ENCODE measurements at places on chromosomes 16 and 17.

DNA sequence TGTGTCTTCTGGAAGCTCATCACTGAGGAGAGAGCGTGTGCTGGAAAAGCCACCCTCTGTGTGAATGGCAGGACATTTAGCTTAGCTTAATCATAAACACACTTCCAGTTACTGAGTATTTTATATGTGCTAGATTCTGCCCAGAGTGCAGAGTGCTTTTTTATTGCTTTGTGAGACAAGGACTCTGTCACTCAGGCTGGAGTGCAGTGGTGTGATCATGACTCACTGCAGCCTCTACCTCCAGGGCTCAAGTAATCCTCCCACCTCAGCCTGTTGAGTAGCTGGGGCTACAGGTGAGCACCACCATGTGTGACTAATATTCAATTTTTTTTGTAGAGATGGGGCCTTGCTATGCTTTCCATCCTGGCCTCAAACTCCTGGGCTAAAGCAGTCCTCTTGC is 61.4 kb upstream of the IRX3 start:
- DNase-seq = no peak

DNA sequence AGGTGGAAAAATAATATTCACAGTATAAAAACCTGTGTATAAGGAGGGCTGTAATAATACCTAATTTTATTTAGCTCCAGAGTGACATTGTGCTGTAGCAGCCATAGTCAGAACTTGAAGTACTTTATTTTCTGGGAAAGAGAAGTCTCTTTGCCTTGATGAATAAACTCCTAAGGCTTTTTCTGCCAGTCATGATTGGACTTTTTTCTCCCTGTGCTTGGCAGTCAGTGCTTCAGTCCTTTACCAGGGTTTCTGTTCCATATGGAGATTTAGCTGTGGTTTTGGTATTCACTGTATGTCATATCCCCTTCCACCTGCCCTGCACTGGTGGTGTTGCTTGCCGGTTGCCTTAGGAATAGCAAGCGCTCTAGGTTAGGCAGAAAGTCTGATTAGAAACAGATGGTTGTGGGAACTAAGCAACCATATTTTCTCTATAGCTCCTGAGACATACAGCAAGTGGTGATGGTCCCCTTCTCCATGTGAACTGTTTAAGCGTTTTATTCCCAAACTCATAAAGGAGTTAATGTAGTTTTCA is 24.7 kb downstream of the DDX42 start:
- DNase-seq = no peak

DNA sequence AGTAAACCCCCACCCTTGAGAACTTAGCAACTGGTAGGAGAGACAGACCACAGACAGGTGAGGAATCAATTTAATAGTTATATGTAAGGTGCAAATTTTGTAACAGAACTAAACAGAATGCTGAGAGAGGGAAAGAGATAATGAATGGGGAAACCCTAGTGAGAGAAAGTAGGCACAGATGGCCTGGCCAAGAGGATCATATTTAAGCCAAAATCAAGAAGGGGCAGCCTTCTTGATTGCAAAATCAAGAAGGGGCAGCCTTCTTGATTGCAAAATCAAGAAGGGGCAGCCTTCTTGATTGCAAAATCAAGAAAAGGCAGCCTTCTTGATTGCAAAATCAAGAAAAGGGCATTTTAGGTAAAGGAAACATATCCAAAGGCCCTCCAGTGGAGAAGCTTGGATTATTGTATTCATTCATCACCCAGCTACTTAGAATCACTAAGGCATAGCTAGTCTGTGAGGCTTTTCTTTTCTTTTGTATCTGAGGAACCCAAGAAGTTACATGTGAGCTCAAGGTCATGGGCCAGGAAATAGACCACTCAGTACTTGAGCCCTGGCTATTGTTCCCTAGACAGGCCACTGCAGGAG is 190.6 kb downstream of the CYLD start:
- no peak for DNase-seq

DNA sequence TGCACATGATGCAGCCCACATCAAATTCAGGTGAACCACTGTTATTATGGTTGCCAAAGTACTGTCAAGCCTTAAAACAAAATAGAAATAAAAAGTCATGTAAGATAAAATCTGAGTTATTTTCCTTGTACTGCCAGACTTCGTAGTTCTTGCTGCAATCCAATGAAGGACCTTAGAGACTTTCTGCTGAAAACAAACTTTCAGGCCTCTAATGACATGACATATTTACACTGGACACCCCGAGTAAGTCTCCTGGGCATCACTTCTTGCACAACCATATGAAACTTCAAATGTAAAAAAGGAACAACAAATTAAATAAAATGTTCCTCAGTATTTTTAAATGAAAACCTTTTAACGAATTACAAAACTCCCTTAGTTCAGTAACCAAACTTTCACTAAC is 66.7 kb downstream of the TOX3 start:
- DNase-seq = no peak

DNA sequence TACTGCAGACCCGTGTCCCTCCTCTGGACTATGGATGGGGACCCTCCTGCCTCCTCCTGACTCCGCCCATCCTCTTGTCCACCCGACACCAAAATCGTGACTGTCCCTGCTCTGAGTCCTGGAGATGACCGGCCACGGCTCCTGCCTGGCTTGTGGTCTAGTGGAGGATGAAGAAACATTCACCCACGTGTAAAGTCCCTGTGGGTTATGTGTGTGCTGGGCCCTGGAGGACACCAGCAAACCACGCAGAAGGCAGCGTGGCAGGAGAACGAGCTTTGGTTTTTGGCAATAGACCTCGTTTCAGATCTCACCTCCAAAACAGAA is 11.9 kb downstream of the SPNS2 start:
- DNase-seq = no peak

DNA sequence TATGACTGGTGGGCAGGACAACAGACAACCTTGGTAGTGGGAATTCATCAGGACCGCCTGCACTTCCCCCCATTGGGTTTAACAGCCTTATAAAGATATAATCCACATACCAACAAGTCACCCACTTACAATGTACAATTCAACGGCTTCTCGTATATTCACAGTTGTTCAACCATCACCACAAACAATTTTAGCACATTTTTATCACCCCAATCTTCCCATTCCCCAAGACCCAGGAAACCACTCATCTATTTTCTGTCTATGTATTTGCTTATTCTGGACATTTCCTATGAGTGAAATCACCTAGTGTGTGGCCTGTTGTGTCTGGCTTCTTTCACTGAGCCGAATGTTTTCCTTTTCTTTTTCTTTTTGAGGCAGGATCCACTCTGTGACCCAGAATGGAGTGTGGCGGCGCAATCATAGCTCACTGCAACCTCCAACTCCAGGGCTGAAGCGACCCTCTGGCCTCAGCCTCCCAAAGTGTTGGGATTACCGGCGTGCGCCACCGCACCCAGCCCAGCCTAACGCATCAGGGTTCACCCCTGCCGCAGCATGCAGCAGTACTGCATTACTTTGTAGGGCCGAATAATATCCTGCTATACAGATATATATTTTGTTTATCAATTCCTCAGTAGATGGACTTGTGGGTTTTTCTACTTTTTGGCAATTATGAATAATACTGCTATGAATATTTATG is 10.9 kb downstream of the ANKS3 start:
- DNase-seq = no peak

- DNase-seq = no peak
Observed at GRCh38 chr17:75795820-75796607, 11.4 kb downstream of the UNK start.

- DNase-seq = no peak
Observed at GRCh38 chr17:73091770-73092522, 542 bp downstream of the SLC39A11 start.

- DNase-seq = no peak
Observed at GRCh38 chr17:82602986-82603710, 45.1 kb downstream of the WDR45B start.

DNA sequence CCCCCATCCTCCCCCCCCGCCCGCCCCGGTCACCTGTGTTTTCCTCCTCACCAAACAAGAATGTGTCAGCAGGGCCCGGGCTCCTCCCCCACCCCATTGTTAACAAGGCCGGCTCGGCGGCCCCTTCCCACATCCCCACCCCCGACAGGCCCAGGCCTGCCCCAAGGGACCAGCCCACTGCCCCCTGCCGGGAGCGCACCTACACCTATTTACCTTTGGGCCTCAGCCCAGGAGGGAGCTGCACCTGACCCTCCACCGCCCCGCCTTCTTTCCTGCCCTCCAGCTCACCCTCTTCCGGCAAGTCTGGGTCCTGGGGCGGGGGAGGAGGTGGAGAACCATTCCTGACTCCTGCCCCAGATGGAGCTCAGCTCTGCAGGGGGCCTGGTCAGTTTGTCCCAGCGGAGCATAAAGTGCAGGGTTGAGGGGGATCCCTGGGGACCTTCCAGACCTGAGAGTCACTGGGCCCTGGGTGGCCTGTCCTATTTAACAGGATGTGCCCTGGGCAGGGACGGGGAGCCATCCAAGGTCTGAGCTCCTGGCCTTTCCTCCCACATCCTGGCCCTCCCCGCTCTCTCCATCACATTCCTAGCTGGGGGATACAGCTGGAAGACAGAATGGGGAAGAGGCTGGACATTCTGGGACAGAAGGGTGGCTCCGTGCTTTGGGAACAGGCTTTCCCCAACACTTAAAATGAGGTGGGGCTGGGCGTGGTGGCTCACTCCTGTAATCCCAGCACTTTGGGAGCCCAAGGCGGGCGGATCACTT is 8.3 kb downstream of the FOXJ1 start:
- DNase-seq = peak; percentile 33

- DNase-seq = no peak
Observed at GRCh38 chr16:61792194-61792909, 243.9 kb downstream of the CDH8 start.

DNA sequence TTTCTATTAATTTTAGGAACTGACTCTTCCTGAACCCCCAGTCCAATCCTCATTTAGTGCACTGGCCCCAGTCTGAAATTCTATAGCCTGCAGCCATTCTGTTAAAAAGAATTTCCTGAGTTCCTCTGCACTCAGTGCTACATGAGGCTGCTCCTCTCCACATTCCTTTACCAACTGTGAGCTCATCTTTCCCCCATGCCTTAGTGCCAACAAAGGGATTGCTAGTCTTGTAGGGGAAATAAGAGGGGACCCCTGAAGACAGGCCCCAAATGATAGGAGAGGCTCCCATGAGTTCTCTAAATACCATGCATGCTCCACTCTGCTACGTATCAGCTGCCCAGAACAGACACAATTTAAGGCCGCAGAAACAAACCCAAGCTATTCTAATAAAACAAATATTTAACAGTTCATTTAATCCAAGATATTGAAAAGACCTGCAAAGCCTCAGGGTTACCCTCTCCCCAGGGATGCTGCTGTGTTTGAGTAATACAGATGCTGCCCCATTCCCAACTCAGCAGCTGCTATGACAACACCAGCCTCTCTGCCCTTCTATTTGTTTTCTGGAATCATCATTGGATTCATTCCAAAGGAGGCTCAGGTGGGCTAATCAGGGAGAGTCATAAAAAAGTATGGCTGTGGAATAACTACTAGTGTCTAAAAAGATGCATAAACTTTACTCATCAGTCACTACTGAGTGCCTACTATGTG is 228.5 kb downstream of the TOX3 start:
- DNase-seq = peak; percentile 98

DNA sequence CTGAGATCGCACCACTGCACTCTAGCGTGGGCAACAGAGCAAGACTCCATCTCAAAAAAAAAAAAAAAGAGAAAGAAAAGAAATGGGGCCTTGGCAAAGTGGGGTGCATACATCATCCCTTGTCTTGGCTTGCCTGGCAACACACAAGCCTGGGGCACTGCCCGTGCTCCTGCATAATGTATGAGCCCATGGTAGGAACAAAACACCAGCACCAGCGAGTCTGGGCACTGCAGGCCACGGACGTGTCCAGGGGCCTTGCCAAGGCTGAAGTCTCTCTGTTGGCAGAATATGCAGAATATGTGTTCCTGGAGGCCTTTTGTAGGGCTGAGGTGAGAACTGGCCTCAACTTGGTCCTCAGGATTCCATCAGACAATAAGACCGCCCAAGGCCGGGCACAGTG is 15.7 kb upstream of the ALDOA start:
- no peak for DNase-seq

DNA sequence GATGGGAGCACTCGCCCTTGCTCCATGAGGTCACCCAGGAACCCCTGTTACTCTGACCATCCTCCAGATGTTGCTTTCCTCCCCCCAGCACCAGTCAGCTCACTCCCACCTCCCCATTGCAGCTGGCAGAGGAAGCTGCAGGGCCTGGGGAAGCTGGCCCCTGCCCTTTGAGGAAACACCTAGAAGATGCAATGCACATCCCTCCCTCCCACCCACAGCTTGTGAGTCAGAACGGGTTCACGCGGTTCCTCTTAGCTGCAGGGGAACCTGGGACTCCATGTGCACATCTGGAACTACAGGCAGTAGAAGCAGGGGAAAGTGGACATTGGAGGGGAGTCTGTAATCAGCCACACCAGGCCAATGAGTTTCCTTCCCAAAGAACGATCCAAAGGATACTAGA is 96.9 kb downstream of the KATNIP start:
- no peak for DNase-seq

- DNase-seq = no peak
Observed at GRCh38 chr16:23587726-23588125, 8.4 kb downstream of the NDUFAB1 start.

DNA sequence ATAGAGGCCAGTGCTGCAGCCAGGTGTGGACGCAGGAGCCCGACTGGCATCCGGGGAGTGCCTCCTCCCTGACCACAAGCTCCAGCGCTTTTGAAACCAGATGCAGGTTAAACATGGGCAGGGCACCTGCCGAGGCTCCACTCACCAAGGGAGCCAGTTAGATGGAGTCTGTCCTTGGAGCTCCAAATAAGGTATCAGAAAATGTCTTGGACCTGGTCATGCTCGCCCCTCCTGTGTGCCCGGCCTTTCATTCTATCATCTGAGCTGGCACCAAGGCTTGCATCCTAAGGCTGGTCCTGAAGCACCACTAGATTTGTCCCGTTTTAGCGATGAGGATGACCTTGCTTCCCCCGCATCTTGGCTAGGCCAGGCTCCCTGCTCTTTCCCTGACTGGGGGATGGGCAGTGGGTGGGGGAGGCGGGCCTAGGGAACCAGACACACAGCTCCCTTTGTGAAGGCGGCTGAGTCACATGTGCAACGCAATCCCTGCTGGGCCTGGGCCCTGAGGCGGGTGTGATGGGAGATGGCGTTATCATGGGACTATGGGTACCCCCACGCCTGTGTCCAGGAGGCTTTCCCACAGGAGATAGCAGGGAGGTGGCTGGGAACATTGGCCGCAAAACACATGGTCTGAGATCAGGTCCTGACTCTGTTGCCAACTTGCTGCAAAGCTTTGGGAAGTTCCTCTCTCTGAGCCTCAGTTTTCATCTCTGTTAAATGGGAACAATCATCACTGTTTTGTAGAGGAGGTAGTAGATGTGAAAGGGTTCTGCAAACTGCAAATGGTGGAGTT is 5.0 kb upstream of the ADGRG1 start:
- DNase-seq = no peak

DNA sequence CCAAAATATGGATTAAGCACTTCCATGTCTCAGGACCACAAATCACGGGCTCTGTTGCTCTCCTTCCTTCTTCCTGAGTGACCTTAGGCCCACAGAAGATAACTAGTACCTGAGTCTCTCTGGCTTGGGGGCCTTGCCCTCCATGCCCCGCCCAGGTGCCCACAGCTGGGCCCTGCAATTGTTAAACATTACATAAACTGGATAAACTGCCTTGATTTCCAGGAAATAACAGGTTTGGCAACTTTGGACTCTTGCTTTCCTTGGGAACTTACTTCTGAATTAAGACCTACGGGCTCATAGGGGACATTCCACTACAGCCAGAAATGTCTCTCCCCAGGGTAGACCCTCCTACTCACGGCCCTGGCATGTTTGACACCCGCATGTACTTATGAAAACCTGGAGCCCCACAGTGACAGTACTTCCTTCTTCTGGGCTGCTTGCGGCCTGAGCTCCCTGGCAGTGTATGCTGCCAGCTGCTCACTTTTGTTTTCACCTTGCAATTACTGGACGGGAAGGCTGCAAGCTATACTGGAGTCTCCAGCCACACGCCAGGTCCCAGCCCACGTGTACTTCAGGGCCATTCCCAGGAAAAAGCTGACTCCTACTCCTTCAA is 2.3 kb upstream of the UBALD2 start:
- DNase-seq = no peak

Data from NCI-H2171 treated with DMSO at 0.1 percent for 48 hours (cell line).